Activated CD8-positive, alpha-beta memory T cell treated with anti-CD3 and anti-CD28 coated beads for 48 hours (primary cell): ENCODE measurements at places on chromosomes 4 and X.

- no peak for DNase-seq
Observed at GRCh38 chrX:19740744-19741143, 146.7 kb downstream of the SH3KBP1 start.

- DNase-seq = no peak
Observed at GRCh38 chr4:7004331-7004730, 38.8 kb upstream of the TADA2B start.

DNA sequence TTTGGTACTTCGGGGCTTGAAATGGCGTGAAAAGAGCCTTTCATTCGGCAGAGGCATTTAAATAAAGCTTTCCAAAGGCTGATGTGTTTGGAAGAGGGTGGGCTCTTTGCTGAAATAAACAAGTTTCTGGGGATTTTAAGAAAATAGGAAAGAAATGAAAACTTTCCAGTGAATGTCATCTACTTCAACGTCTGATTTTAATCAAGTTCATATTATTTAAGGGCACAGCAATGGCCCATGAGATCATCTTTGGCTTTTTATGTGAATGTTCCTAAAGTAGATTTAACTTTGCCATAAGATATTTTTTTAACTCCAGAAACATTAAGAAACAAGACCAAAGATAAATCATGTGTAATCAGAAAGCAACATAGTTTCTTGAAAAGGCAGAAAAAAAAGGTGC is 69.8 kb upstream of the TTC29 start:
- no peak for DNase-seq

DNA sequence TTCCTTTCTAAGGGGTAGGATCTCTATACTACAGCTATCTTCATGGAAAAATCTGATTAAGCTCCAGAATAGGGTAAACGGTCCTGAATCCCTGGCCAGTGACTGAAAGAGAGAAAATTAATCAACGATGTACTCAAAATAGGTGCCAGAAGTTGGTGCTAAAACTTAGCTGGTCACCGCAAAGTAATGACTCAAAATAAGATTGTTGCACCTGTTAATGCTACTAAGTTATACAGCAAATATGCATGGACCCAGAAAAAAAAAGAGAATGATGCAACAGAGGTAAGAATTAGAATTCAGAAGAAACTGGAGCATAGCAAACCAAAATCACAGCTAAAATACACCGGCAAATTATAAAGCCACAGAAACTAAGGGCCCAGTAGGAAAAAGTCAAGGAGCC is 239.7 kb upstream of the FAM241A start:
- no peak for DNase-seq

DNA sequence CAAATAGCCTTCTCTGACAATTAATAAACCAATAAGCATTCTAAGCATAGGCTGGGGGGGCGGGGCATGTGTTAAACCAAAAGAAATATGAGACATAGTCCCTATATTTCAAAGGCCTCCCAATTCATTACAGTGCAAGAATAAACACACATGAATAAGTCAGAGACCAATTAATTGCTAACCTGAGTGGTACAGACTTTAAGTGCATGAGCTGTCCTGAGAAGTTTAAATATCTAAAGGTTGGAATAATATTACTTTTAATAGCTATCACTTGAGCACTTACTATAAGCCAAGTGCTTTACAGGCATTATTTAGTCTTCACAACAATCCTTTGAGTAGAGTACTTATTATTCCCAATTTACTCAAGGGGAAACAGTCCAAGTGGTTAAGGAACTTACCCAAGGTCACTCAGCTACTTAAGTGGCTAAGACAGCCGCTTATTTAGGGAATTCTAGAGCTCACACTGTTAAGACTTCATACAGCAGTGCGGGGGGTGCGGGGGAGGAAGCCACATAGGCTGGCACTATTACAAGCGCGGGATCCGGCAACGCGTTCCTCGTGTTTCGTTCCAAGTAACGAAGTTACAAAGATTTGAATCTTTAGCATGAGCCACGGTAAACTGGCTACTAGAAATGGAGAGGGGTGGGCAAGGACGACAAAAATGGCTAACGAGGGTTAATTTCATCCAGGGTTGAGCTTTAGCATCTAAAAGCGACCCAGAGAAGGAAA is 1.4 kb downstream of the THOC2 start:
- DNase-seq = no peak

GRCh38 chr4:176222149-176222548 is 26.8 kb upstream of the SPATA4 start:
- DNase-seq = no peak

DNA sequence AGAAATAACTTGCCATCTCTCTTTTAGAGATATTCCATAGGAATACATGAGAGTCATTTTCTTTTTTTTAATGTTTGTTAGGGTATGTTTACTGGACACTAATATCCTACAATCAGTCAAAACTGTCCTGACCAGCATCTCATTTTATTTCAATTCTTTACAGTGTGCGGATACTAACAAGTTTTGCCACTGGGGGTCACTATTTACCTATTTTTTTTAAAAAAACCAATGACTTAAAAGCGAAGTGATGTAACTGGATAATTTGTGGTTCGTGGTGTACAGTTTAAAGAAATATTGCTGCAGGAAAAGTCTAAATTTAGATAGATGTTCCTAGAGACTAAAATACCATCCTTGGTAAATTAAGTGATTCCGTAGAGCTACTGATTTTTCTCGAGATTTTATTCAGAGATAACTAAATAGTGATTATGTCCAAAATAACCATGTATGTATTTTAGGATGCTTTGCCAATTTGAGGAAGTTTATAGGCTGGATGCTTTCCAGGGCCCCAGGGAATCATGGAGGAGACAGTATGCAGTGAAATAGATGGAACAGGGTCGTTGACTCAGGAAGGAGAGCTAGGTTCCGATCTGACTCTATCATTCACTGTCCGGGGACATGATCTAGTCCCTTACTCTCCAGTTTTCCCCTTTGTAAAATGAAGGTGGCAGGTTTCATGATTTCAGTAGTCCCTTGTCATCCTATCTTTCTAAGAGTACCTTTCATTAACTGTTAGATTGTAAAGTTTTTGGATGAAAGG is 34.0 kb upstream of the GNPDA2 start:
- DNase-seq = no peak

DNA sequence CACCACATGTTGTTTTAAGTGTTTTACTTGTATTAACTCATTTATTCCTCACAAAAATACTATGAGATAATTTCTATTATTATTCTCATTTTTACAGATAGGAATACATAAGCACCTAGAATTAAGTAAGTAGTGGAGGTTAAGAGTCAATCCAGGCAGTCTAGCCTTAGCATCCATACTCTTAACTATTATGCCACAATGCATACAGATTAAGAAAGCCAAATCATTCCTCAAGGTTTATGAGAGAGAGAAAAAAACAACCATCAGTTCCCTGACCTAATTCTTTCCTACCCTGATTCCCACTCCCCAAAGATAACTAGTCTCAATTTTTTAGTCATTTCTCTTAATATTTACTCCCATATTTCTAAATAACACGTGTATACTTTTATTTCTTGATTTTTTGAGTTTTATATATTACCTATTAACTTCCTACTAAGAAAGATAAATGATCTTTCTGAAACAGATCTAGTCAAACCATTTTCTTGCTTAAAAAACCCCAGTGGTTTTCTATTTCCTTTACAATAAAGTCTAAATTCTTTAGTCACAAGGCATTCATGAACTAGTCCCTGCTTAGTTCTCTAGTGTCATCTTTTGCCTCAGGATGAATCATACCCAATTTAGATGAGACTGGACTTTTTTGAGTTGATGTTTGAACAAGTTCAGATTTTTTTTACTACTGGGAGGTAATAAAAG is 16.0 kb downstream of the UBA6 start:
- DNase-seq = no peak

DNA sequence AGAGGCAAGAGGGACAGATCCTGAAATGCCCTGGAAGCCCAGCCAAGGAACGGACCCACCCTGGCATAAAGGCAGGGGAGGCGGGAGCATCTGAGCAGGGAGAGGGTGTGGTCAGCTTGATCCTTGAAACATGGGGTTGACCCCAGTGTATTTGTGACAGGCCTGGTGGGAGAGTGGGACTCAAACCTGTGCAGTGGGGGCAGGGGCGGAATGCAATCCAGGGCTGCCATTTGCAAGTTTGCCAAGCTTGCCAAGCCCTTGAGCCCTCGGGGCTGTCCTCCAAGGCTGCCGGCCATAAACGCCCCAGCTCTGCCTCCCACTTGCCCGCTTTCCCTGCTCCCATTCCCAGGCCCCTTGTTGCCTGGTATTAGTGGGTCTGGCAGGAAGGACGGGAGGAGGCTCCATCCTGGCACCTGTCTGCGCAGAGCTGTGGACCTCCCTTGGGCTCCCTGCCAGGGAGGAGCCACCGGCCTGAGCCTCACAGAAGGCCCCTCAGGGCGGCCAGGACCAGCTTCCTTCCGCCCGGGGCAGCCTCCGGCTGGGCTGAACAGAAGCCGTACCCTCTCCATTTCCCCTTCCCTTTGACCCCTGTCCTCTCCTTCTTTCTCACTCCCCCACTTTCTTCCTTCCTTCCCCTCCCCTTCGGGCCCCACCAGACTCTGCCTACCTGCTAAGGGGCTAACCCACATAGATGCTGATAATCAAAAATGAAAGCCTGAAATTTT is 661 bp downstream of the S100P start:
- no peak for DNase-seq
